Hematopoietic multipotent progenitor cell (in vitro differentiated cells): ENCODE measurements at places on chromosomes 1 and 21. TPM values are rescaled to one million over a fixed set of nuclear protein-coding genes. Genes with fewer than 3 reads are reported as not detected.

QSOX1 gene
- total RNA-seq = 81.9 TPM

DNA sequence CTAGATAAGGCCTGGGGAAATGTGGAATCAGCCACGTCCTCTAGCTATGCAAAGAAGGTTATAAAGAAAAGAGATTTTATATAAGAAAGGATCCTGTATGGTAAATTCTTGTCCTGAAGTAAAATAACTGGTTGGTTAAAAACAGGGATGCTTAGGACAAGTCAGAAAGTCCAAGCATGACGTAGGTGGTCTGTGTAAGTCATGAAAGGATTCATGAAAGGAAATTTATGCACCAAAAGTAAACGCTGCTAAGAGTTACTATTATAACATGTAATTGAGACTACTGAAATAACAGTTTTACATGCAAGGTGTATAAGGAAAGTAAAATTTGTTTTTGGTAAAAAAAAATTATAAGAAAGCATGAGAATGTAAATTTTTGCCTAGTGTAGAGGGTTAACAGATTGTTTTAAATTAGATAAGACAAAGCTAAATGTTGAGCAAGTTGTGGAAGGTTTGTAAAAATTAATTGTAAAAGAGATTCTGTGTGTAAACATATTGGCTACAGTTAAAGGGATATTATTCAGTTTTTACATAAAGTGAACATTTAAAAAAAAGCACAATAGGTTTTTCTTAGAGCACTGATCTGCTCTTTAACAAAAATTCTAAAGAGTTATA, 43.9 kb downstream of the PIGK start:
- no peak for DNase-seq

- no peak for DNase-seq
Measured at GRCh38 chr1:210340311-210340710, 11.6 kb downstream of the HHAT start.

DNA sequence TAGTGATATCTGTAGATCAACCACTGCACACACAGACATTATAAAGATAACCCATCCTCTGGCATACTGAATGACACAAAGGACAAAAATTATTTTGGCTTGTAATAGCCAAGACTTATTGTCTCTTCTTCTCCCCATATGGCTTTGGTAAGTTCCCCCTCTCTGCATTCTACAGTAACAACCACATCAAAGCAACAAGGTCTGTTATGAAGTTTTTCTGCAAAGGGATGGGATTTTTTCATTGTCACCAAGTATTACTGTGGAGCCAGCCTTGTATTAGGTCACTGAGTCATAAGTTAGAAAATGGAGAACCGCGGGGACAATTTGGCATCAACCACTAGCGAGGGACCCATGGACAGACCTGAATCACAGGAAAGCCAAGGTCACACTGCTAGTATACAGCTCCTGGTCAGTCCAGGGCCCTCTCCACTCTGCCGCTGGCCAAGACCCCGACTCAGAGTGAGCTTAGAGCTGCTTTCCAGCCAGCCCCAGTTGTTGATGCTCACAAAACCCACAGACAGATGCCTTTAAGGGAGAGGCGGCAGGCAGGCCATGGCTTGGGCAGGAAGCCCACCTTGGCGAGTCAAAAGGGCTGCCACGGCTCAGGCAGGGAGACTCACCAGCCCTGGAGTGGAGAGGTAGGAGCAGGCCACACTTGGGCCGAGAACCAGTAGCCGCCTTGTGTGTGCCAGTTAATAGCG, 6.0 kb downstream of the PABPC4 start:
- no peak for DNase-seq

- DNase-seq = no peak
Measured at GRCh38 chr1:30106125-30106524, 617.3 kb downstream of the MATN1 start.
